ENCODE measurements at places on chromosomes 1 and 21.

DNA sequence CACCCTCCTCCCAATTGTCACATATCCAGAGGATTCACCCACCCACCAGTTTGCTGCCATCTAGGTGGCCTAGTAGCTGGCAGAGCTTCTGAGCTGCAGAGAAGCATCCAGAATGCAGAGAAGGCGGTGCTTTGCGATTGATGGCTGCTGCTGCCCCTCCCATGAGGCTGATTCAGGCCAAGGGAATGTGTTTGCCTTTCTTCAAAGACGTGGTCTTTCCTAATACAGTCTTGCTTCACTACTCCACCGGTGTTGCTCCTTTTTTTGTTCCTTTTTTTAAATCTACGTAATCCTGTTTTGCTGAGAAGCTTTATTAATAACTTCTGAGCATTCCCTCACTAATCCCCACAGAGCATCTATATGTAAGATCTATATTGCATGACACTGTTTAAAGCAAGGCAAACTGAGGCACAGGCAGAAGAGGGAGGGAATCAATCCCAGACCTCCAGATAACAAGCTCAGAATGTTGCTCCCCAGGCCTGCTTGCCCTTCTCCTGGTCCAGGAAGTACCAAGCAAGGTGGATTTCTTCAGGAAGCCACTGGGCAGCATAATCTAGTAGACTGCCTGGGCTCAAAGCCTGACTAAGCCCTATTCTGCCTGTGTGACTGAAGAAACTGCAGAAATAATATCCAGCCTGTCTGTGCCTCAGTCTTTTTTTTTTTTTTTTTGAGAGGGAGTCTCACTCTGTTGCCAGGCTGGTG lies 275.5 kb upstream of the FMN2 start:
- no peak for DNase-seq

DNA sequence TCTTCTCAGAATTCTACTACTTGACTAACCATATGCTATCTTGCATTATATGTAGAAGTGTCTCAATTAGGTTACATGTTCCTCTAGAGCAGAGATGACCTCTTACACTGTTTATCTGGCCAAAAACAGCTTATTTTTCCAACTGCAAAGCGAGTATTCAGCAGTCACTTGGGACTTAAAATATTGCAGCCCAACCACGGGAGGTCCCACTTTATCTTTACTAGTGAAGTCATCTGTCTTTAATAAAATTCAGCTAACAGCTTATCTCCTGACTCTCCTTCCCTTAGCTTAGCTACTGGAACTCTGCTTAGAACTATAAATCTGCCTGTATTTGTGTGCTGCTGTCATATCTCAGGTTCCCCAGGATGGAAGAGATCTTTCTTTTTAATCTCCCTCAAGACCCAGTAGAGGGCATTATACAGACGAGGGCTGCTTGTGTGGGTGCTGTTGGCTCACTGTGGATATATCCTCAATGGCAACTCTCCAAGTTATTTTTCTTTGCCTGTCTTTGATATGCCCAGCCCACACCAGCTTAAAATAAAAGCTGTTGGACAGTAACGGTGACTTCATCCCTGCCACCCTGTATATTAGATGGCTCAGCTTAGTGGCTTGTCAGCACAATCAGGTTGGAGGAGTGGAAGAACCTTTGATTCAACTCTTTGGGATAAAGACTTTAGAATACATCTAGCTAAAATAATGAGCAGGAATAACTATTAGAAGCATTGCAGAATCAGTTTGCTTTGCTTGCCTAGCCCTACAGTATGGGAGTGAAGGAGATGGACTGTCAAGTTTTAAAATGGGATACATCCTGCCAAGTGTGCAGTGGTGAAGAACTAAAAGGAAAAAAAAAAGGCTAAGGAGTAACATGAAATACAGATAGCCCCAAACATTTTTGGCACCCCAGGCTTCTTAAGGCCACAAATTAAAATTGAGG lies 9.6 kb downstream of the ENSA start:
- DNase-seq = peak; percentile 50

DNA sequence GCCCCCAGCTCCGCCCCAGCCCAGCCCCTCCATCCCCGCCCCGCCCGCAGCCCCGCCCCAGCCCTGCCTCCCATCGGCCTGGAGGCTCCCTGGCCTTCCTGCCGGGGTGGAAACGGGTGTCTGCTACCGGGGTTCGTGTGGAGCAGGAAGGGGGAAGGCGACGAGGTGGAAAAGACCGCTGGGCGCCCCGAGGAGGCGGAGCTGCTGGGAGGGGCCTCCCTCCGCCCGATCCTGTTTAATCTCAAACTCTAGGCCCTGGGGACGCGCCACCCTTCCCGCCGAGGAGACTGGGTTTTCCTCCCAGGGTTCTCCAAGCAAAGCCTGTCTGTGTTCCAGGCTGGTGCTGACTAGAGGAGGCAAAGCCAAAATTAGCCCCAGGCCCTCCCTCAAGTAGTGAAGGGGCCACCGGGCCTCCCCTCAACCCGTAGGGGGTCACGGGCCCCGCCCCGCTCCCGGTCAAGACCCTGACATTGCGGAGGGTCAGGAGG lies 16.2 kb upstream of the TTLL10 start:
- peak; percentile 73 for DNase-seq

DNA sequence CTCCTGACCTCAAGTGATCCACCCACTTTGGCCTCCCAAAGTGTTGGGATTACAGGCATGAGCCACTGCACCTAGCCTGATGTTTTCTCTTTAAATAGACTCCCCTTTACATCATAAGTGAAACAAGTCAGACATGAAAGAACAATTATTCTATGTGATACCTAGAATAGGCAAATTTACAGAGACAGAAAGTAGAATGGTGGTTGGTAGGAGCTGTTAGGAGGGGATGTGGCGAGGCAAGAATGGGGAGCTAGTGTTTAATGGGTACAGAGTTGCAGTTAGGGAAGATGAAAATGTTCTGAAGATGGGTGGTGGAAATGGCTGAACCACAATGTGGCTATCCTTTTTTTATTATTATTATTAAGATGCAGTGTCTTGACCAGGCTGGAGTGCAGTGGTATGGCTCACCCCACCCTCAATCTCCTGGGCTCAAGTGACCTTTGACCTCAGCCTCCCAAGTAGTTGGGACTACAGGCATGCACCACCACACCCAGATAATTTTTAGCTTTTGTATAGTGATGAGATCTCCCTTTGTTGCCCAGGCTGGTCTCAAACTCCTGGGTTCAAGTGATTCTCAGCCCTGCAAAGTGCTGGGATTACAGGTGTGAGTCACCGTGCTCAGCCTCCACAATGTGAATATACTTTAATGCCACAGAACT lies 28.4 kb downstream of the ELF3 start:
- DNase-seq = no peak

DNA sequence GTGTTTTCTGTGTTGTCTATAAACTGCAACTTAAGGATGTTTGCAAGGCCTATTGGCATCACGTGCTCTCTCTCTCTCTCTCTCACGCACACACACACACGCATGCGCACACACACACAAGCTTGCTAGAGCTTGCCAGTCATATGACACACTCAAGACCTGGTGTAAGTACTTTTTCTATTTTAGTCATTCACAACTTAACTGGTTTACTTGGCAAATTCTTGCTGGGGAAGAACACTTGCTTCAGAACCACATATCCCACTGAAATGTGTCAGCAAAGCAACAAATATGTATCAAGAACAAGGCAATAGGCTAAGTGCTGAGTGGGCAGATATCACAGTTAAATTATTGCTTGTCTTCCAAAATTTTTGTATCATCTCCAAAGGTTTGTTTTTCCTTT lies 107.8 kb downstream of the DISC1 start:
- no peak for DNase-seq

DNA sequence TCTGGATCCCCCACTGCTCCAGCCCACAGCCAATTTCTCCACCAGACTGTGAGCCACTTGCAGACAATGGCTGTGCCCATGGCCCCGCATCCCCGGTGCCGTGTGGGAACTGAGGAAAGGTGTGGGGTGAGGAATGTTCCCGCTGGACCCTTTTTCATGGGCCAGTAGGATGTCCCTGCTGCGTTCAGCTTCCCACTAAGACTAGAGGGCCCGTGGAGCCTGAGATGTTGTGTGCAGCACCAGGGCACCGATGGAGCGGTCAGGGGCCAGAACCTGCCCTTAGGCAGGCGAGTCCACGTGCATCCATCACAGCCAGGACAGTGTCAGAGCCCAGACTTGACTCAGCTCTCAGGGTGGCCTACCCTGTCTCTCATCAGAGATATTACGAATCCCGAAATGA lies 105.7 kb upstream of the COL6A1 start:
- no peak for DNase-seq

DNA sequence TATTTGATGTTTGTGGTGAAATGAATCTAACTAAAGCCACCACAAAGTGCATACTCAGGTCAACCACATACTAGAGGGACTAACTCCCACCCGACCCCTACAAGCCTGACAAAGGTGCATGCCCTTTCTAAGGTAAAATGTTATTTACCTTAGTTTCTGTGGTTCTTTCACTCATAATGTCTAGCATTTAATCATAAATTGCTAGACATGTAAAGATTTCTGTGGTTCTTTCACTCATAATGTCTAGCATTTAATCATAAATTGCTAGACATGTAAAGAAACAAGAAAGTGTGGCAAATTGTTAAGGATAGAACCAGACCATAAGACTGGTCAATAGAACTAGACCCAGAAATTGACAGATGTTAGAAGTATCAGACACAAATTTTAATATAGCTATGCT lies 193.0 kb upstream of the PBX1 start:
- no peak for DNase-seq

All from CD4-positive, alpha-beta T cell treated with Interleukin-17A for 1 hour (primary cell).